GM12865 (cell line): ENCODE measurements at places on chromosomes 11 and 22.

- DNase-seq: no peak
Observed at GRCh38 chr11:57588046-57588710, 9.3 kb upstream of the SERPING1 start.

DNA sequence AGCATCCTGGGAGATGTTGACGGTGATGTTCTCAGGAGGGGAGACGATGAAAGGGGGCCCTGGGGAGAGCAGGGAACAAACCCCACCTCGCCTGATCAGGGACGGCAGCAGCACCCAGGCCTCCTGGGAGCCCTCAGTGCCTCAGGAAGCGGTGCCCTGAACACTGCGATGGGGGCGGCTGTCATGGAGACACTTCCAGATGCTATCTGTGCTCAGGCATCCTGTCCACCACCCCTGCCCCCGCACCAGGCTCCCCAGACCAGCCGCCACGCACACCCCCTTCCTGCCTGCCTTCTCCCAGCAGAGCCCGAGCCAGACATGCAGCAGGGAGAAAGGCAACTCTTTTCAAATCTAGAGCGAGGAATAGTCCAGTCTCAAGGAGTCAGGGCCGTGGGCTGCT lies 20.6 kb downstream of the IGSF9B start:
- DNase-seq: no peak

DNA sequence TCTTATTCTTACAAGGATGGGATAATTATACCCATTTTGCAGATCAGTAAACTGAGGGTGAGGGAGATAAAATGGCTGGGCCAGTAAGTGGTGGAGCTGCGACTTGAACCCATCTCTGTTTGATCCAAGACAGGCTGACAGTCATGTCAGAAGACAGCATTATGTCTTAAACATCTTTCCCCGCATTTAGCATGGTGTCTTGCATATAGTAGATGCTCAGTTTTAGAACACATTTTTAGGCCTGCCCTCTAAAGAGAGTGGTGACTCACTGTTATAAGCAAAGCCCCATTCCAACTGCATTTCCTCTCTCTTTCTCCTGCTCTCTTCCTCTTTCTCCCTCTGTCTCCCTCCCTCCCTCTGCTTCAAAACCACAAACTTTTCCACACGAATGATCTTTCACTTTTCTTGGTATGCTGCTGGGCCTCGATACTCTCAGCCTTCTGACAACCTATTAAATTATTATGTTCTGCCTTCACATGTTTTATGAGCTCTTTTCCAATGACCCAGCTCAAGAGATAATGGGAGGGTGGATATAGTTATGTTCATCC lies 25.2 kb downstream of the CWC15 start:
- no peak for DNase-seq

DNA sequence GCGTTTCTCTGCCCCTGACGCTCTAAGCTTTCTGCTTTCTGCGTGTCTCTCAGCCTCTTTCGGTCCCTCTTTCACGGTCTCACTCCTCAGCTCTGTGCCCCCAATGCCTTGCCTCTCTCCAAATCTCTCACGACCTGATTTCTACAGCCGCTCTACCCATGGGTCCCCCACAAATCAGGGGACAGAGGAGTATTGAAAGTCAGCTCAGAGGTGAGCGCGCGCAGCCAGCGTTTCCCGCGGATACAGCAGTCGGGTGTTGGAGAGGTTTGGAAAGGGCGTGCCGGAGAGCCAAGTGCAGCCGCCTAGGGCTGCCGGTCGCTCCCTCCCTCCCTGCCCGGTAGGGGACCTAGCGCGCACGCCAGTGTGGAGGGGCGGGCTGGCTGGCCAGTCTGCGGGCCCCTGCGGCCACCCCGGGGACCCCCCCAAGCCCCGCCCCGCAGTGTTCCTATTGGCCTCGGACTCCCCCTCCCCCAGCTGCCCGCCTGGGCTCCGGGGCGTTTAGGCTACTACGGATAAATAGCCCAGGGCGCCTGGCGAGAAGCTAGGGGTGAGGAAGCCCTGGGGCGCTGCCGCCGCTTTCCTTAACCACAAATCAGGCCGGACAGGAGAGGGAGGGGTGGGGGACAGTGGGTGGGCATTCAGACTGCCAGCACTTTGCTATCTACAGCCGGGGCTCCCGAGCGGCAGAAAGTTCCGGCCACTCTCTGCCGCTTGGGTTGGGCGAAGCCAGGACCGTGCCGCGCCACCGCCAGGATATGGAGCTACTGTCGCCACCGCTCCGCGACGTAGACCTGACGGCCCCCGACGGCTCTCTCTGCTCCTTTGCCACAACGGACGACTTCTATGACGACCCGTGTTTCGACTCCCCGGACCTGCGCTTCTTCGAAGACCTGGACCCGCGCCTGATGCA lies at the start of gene MYOD1:
Gene MYOD1, plus strand, starts transcription at position 544 of the 910 bp plus-strand sequence. Its CDS starts 212 bp downstream, at position 756.
- DNase-seq: no peak

DNA sequence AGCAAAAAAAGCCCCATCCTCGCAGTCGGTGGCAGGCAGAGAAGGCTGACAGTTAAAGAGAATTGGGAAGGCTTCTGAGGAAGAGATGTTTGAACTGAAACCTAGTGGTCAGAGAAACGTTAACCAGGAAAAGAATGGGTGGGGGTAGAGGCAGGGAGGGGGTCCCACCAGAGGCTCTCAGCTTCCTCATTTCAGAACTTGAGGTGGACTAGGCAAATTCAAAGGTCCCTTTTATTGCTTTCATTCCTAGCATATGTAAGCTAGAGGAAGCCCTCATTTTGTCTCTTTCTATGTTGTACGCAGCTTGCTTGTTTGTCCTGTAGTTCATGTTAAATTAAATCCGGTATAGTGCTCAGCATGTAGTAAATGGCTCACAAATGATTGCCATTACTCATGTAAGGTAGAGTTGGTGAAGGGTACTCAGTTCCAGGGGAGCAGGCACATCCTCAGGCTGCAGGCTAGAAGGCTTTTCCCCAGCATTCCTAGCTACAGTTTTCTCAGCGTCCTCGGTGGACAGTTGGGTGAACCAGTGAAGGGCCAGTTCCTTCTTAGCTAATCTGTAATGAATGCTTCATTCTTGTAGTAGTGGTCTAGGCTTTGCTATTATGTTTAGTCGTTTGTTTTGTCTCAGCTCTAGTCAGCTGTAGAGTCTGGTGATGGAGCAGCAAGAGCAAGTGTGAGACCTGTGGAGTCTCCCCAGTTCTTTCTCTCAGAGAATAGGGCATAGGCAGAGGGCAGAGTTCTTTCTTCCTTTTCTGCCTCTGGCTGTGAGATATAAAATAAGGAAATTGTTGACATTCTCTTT lies 58.6 kb downstream of the UVRAG start:
- peak; percentile 77 for DNase-seq

GRCh38 chr11:119924017-119924416 lies 195.0 kb upstream of the NECTIN1 start:
- no peak for DNase-seq

DNA sequence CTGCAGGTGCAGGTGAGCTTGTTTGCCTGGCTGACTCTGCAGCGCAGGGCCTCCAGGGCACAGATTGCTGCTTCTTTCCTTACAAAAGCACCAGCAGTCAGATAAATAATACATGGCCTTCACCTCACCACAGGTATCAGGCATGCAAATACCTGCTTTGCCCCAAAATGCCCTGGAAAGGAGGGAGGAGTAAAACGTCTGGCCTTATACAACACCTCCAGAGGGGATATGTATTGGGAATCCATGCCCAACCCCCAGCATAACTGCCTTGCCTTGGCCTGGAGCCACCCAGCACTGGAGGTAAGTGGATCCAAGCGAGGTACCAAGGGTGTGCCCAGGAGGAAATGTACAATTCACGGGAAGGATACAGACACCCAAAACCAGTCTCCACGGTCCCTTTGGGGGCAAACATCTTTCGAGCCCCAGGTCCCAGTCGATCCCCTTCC lies 860 bp downstream of the TMEM184B start:
- no peak for DNase-seq

GRCh38 chr11:84419616-84420015 lies 1133.4 kb upstream of the CCDC90B start:
- DNase-seq: no peak

DNA sequence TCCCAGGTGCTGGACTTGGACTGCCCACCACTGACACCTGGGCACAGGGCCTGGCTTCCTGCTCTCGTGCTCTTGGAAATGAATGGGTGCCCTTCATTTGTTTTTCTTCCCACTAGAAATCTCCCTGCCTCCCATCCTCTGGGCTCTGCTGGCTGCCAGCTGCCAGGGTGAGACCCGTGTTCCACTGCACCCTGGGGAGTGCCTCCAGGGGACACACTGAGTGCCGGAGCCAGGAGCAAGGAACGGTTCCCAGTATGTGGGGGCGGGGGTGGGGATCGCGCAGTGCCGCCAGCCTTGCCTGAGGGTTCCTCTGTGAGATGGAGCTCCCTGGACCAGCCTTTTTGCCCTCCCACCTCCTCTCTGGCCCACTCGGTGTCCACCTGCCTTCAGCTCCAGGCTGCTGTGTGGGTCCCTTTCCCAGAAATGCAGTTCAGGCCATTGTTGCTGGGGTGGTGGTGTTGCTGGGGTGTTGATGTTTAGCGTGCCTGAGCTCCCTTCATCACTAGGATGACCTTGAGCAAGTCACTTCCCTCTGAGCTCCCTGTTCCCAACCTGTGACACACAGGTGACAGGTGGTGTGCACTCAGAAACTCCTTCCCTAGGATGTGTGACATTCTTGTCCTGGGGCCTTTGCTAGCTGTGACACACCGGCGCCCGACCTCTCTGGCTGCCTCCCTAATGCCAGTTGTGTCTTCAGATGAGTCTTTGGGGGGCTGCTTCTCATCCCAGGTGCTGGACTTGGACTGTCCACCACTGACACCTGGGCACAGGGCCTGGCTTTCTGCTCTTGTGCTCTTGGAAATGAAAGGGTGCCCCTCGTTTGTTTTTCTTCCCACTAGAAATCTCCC lies 72.1 kb downstream of the MED15 start:
- DNase-seq: no peak

- no peak for DNase-seq
Observed at GRCh38 chr11:65900899-65901180, 652 bp upstream of the FOSL1 start.

GRCh38 chr22:24514241-24515026 lies 19.3 kb downstream of the UPB1 start:
- DNase-seq: peak; percentile 76

- no peak for DNase-seq
Observed at GRCh38 chr11:59079086-59079485, 7.0 kb upstream of the GLYATL1B start.

- DNase-seq: no peak
Observed at GRCh38 chr11:112178936-112179335, 3.6 kb downstream of the BCO2 start.

GRCh38 chr11:130515829-130516553 lies 67.5 kb downstream of the ADAMTS15 start:
- DNase-seq: no peak

GRCh38 chr11:12045914-12046635 lies 37.6 kb upstream of the DKK3 start:
- no peak for DNase-seq

- no peak for DNase-seq
Observed at GRCh38 chr11:56990702-56991101, 2.0 kb downstream of the OR5AK2 start.

GRCh38 chr11:73759610-73760134 lies 1.2 kb downstream of the RAB6A start:
- DNase-seq: peak; percentile 3

- no peak for DNase-seq
Observed at GRCh38 chr11:70312401-70313357, 42.2 kb downstream of the PPFIA1 start.

GRCh38 chr22:35638001-35638400 lies 10.2 kb upstream of the APOL6 start:
- no peak for DNase-seq
